ENCODE measurements at places on chromosomes 3 and 15.

DNA sequence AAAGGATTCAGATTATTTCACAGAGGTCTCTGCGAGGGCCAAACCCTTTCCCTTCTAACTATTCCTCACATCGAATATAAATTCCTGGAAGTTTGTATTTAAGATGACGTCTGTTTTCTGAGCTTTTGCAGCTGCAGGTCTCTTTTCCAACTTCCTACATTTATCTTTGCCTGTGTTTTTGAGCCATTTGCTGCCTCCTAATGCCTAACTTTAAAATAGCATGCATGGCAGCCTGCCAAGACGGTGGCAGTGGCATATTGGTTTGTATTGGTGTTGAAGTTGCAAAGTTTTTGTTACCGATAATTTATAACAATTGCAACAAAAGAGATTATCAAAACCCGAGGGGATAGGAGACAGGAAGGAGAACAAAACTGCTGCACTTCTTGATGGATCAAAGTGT, 187.1 kb upstream of the DNAJC19 start:
- peak; percentile 78 for DNase-seq

- no peak for DNase-seq
Observed at GRCh38 chr3:12705981-12706380, 42.1 kb upstream of the RAF1 start.

GRCh38 chr3:123568875-123569274, 16.0 kb downstream of the HACD2 start:
- DNase-seq = no peak

DNA sequence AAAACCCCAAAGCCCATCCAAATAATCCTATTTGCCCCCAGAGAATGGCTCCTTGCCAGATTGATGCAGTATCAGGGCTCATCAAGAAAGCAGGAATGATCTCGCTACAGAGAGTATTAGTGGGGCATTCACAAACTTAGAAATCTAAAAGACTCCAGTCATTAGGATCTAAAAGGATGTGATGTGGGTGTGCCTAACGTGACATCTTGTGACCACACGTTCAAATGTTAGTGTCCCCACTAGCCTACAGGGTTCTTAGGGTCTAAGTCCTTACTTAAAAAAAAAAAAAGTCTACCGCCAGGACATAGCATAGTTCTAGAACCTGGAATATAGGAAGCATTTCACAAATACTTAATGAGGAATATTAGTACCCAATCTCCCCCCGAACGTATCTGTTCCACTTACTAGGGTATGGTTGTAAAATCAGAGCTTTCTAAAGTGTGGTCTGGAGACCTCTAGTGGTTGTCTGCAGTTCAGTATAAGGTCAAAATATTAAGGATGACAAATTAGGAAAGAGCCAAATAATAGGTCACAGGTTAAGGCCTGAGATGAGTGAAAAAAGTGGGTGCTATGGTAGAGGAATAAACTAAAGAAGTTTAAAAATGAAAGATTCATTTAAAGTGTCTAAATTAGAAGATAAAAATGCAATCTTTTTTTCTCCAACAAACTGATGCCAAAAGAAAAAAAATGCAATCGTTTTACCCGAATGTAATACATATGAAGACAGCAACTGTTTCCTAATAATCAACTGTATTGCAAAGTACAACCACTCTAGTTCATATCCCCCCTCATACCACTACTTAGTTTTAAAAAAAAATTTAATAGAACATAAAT, 4.2 kb upstream of the CHRM5 start:
- no peak for DNase-seq

GRCh38 chr3:174098746-174099145, 701.2 kb downstream of the NLGN1 start:
- no peak for DNase-seq

DNA sequence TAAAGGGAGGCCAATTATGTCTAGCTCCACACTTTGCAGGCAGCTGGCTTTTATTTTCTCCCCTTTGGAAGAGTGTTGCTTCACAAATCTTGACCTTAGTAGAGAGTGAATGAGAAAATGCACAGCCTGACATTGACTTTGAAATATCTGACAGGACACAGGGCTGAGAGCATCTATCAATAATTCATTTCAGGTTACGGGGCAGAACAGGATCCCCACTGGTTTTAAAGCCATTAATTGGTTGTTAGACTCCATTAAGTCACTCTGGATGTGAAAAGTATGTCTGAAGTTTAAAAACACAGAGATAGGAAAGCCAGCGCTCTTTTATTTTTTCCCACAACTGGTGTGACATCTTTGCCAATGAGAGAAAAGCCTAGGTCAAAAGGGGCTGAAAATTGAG, 251.9 kb upstream of the TMC3 start:
- no peak for DNase-seq

- no peak for DNase-seq
Observed at GRCh38 chr3:87084868-87085267, 93.9 kb upstream of the VGLL3 start.

DNA sequence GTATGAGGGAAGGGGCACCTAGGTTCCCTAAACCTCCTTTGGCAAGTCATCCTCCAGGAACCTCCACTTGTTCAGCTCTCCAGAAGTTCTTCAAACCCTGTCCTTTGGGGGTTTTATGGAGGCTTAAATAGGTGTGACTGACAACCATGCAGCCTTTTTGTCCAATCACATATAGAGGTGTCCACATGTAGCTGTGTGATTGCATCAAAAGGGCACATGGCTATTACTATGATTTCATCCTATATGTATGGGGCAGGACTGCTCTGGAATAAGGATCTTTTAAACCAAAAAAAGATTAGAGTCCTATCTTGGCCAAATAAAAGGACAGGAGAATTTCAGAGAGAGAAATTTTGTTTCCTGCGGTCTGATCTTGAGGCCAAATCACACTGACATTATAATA, 453.2 kb upstream of the EPHA6 start:
- no peak for DNase-seq

- no peak for DNase-seq
Observed at GRCh38 chr3:115428841-115429240, 194.5 kb upstream of the GAP43 start.

GRCh38 chr3:186682812-186683211, 17.0 kb downstream of the HRG start:
- DNase-seq = no peak

DNA sequence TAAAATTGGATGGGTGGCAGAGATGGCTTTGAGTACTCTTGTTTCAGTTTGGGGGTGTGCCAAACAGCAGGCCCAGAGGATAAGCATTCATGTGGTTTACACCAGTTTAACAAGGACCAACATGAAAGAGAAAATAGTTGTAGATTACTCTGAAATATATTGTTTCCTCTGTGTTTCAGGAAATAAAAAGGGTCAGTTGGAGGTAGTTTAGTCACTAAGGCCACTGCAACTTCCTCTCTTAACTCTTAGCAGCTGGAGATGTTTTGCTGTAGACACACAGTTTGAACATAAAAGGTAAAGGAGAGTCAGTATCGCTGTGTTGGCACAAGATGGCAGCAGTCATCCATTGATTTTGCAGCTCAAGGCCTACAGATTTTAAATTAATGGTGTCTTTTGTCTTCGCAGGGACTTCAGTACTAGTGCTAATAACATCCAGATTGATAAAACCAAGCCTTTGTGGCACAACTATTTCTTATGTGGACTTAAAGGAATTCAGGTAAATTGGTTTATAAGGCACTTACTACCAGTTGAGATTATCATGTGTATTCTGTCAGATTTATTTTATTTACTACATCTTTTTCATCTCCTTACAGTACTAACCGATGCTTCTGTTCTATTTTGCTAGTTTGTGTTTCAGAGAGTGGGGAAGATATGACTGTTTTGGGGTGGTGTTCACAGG, 65.5 kb downstream of the GALK2 start:
- DNase-seq = no peak

- DNase-seq = no peak
Observed at GRCh38 chr15:83063551-83063950, 3.5 kb downstream of the BTBD1 start.

GRCh38 chr15:66931768-66932633, 133.4 kb upstream of the SMAD3 start:
- DNase-seq = no peak

DNA sequence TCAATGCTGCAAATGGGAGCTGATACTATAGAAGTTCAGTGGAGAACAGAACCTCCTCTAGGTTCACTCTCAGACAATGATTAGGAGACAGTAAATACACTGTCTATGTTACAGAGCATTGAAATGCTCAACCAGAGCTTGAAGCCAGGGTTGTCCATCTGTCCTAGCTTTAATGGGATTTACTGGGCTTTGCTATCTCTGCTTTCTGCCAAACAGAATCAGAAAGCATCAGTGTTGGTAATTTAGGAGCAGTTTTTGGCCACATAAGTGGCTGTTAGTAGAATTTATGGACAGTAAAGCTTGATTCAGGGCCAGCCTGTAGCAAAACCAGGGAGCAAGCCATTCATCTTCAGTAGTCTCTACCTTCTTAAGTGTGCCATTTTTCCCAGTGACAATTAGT, 396.3 kb downstream of the LSAMP start:
- DNase-seq = no peak

DNA sequence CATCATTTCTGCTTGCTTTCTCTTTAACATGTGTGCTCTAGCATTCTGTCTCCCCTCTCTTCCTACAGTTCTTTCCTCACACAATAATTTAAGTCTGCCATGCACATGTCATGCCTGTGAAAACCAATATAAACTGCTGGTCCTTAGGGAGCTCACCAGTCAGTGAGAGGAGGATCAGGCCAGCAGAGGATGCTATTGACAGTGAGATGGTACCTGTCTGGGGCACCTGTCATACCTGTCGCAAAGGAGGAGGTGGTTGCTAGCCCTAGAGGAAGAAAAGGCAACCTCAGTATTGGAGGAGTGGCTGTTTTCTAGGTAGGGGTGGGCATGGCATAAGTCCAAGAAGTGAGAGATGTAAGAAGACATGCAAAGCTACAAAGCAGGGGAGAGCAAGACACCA, 194.6 kb downstream of the GABRG3 start:
- no peak for DNase-seq

- no peak for DNase-seq
Observed at GRCh38 chr15:57994221-57995049, 71.1 kb downstream of the ALDH1A2 start.

GRCh38 chr3:12372741-12373280, 83.9 kb downstream of the PPARG start:
- no peak for DNase-seq

DNA sequence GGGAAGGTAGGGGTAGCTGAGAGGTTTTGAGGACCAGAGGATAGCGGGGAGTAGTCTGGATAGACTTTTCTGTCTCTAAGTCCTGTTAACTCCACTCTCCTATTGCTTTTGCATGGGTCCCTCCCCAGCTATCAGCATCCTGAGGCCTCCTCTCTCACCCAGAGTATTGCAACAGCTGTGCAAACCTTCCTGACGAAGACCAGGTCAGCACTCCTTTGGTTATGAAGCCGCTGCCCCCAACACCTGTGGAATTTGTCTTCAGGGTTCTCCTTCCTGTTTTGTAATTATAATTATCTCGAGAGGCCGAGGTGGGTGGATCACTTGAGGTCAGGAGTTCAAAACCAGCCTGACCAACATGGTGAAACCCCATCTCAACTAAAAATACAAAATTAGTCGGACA, 24.8 kb downstream of the TYRO3 start:
- no peak for DNase-seq

GRCh38 chr3:173761161-173761560, 363.6 kb downstream of the NLGN1 start:
- DNase-seq = no peak

DNA sequence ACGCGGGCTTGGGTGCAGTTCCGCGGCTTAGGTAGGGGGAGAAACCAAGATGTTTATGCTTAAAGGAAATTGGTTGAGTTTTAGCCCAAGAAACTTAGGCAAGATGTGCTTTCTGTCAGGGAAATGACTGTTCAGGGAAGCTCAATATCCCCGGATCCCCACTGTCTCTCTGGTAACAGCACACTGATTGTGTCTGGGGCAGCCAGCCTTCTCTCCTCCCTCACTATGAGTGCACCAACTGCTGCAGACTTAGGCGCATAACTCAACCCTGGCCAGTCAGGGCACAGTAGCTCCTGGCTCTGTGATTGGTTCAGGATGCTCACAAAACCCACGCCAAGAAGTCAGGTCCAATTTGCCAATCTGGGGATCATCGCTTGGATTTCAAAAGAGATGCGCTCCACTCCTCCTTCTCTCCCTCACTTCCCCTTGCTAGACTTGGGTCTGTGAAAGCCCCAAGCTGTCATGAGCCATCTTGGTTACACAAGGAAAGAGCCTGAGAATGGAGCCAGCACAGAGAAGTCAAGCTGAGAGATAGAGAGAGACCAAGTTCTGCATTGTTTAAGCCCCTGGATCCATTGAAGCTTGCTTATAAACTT, 42.5 kb upstream of the CACNA2D3 start:
- no peak for DNase-seq

- DNase-seq = no peak
Observed at GRCh38 chr15:91849180-91849579, 4.3 kb upstream of the SLCO3A1 start.

All from Right ventricle myocardium superior (tissue), 1 donor.